ENCODE measurements at places on chromosomes 2 and 18.

DNA sequence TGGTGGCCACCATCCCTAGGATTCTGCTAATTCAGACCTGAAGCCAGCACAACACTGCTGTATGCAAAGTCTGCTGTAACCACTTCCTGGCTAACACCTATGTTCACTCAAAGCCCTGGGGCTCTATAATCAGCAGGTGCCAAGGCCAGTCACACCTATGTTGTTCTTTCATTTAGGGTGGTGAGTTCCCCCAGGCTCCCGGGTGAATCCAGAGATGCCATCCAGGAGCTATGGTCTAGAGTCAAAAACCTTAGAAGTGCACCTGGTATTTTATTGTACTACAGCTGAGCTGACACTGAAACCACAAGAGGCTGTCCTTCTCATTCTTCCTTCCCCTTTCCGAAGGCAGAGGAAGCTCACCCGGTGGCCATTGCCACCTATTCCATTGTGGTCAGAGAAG lies 46.2 kb upstream of the CCDC141 start:
- H3K27me3 ChIP-seq, result no peaks in the 10 kb centered on the region
- H3K36me3 ChIP-seq, result peaks cover 3% of the 10 kb centered on the region
- peak; percentile 57 for DNase-seq
- no peak overlapping the region for H3K4me3 ChIP-seq
- H3K4me1 ChIP-seq, result peaks cover 25% of the 10 kb centered on the region

GRCh38 chr2:136005462-136006196 lies 20.2 kb upstream of the DARS1 start:
- no peak overlapping the region for H3K27ac ChIP-seq
- no peaks in the 10 kb centered on the region for H3K27me3 ChIP-seq
- no peak for DNase-seq
- peaks cover 64% of the 10 kb centered on the region for H3K4me1 ChIP-seq
- no peak overlapping the region for H3K4me3 ChIP-seq
- H3K36me3 ChIP-seq, result peaks cover 23% of the 10 kb centered on the region

DNA sequence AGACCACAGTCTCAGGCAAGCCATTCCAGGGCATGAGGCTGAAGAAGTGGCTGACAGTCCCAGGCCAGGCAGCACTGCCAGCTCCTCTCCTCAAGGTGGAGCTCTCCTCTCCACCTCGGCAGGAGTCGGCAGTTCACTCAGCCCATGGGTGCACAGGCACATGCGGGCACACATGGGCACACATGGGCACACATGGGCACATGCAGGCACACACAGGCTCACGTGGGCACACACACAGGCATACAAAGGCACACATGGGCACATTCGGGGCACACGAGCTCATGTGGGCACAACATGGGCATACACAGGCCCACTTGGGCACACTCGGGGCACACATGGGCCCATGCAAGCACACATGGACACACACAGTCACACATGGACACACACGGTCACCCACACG lies 65.3 kb upstream of the TAF1B start:
- peaks cover 49% of the 10 kb centered on the region for H3K4me1 ChIP-seq
- H3K36me3 ChIP-seq, result no peaks in the 10 kb centered on the region
- H3K27me3 ChIP-seq, result peaks cover 4% of the 10 kb centered on the region
- DNase-seq, result no peak

DNA sequence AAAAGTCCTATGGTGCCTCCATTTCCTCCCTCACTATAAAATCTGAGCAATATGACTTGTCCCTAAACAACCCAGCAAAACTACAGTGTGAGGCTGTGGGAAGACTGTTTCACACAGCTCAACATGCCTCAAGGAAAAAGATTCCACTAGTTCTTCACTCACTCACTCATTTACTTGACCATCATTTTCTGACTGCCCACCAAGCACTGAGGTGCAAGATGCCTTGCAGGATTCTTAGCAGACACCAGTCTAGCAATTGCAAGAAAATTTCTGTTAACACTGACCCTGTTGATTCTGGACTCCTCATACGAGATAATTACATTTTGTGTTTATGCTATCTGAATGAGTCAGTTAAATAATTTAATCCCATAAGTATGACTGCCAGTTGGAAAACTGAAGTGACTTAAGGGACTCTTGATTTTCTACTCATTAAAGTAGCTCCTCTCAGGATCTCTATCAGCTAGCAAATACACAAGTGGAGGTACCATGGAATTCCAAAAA lies 51.9 kb upstream of the PCBP1 start:
- H3K36me3 ChIP-seq, result peaks cover 24% of the 10 kb centered on the region
- H3K27ac ChIP-seq, result peak overlapping the region; percentile 33
- peaks cover 54% of the 10 kb centered on the region for H3K4me1 ChIP-seq
- no peak overlapping the region for H3K4me3 ChIP-seq
- no peaks in the 10 kb centered on the region for H3K27me3 ChIP-seq
- no peak for DNase-seq

DNA sequence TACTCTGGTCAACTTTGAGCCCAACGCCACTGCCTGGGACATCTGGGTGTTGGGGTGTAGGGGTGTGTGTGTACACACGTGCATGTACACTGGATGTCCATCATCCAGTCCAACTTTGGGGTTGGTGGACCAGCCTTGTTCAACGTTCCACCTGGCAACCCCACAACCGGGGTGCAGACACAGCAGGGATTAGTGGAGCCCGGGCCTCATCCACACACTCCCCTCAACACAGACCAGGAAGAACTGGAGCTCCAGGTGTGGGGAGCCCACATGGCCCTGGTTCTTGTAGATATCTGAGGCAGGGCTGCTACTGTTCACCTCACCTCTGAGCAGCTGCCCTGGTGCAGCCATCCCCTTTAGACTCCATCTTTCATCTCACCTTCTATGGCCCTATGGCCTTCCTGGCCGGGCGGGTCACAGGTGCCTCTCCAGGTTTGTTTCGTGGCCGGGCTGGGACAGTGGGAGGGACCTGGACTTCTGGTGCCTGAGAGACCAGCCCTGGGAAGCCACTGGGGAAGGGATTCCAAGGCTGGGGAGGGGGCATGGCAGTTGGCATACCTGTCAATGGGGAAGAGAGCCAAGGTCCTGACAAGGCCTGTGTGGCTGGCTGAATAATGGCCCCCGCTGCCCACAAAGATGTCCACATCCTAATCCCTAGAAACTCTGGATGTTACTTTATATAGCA lies 7.5 kb downstream of the NEU2 start:
- no peak overlapping the region for H3K4me3 ChIP-seq
- peaks cover 2% of the 10 kb centered on the region for H3K27me3 ChIP-seq
- H3K36me3 ChIP-seq, result no peaks in the 10 kb centered on the region
- H3K27ac ChIP-seq, result no peak overlapping the region
- DNase-seq, result no peak

- H3K27me3 ChIP-seq, result no peaks in the 10 kb centered on the region
- no peak overlapping the region for H3K27ac ChIP-seq
- no peaks in the 10 kb centered on the region for H3K36me3 ChIP-seq
- DNase-seq, result no peak
- no peaks in the 10 kb centered on the region for H3K4me1 ChIP-seq
- H3K4me3 ChIP-seq, result no peak overlapping the region
Measured at GRCh38 chr2:235966932-235967757, 201.0 kb downstream of the GBX2 start.

- DNase-seq, result no peak
- no peak overlapping the region for H3K27ac ChIP-seq
- no peaks in the 10 kb centered on the region for H3K4me1 ChIP-seq
- H3K4me3 ChIP-seq, result no peak overlapping the region
- H3K36me3 ChIP-seq, result no peaks in the 10 kb centered on the region
Measured at GRCh38 chr2:198544461-198544860, 740.1 kb downstream of the PLCL1 start.

DNA sequence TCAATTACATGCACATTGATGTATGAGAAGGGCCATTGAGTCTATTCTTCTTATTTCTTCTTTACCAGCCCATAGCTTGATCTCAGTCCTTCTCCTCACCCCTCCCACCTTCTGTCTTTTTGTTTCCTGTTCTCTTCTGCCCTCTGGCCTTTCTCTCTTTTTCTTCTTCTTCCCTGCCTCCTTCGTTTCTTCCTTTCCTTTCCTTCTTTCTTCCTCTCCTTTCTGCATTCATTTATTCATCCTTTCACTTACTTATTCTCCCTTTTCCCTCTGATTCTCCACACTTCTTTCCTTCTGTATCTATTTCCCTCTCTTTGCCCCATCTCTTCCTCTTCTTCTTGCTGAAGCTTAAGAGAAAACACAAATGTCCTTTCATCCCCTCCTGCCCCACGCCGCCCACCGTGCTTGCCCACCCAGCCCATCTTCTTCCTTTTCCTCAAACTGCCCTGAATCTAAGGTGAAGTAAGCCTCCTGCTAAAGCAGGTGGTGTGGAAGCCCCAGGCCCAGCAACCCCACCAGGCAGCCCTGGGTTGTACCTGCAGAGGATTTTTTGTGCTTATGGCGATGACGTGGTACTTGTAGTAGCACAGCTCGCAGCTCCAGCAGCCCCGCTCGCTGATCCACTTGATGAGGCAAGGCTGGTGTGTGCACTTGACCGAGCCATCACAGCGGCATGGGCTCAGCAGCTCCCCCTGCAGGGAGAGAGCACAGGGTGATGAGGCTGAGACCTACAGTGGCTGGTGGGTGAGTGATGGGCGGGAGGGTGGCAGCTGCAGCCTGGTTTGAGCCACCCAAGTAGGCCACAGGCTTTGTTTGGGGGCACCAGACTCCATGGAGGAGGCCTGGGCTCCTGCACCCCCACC lies 89.0 kb downstream of the MARCHF4 start:
- H3K4me3 ChIP-seq, result no peak overlapping the region
- peak; percentile 22 for DNase-seq
- H3K27me3 ChIP-seq, result no peaks in the 10 kb centered on the region
- H3K4me1 ChIP-seq, result no peaks in the 10 kb centered on the region

- H3K4me3 ChIP-seq, result no peak overlapping the region
- peak overlapping the region; percentile 74 for H3K27ac ChIP-seq
- peaks cover 48% of the 10 kb centered on the region for H3K36me3 ChIP-seq
Measured at GRCh38 chr2:60796573-60797509, 40.8 kb downstream of the PAPOLG start.

GRCh38 chr2:224400886-224401632 lies 848 bp downstream of the FAM124B start:
- DNase-seq, result no peak
- H3K4me3 ChIP-seq, result no peak overlapping the region
- H3K27ac ChIP-seq, result peak overlapping the region; percentile 47
- H3K27me3 ChIP-seq, result peaks cover 8% of the 10 kb centered on the region
- H3K36me3 ChIP-seq, result no peaks in the 10 kb centered on the region

DNA sequence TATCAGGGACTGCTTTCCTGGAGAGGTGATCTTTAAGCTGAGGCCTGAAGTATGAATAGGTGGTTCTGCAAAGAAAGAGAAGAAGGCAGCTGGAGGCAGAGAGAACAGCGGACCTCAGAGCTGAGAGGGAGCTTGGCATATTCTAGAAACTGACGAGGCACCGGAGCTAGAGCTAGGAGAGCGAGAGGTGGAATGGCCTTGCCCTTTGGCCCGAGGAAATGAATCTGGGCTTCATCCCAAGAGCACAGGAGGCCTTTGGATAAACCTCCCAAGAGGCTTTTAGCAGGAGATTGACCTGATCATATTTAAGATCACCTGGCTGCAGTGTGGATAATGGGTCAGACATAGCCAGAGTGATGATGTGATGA lies 7.9 kb downstream of the DYSF start:
- peaks cover 6% of the 10 kb centered on the region for H3K4me1 ChIP-seq
- no peak overlapping the region for H3K27ac ChIP-seq
- peaks cover 5% of the 10 kb centered on the region for H3K27me3 ChIP-seq
- no peaks in the 10 kb centered on the region for H3K36me3 ChIP-seq
- no peak for DNase-seq

DNA sequence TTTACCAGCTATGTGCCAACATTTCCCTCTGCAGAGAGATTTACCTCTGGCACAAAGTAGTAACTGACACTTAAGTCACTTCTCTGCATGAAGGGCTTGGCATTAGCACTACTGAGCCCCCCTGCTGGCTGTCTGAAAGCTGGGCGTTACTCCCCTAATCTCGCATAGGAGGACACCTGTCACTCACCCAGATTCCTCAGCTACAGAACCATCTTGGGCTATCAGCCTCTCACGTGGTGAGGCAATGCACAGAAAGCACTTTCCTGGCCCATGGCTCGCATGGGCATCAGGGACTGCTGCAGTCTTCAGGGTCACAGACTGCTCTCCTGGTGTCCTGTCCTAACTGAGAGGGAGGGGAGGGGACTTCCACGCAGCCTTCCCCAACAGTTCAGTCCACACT lies 12.0 kb downstream of the SERPINE2 start:
- H3K27me3 ChIP-seq, result no peaks in the 10 kb centered on the region
- H3K36me3 ChIP-seq, result peaks cover 26% of the 10 kb centered on the region
- no peak for DNase-seq

GRCh38 chr2:73074110-73075069 lies 2.9 kb upstream of the SFXN5 start:
- peaks cover 16% of the 10 kb centered on the region for H3K4me1 ChIP-seq
- no peak overlapping the region for H3K4me3 ChIP-seq
- no peaks in the 10 kb centered on the region for H3K27me3 ChIP-seq
- no peak for DNase-seq
- no peaks in the 10 kb centered on the region for H3K36me3 ChIP-seq

Measured in activated CD8-positive, alpha-beta T cell treated with anti-CD3 and anti-CD28 coated beads, Interleukin-2, amount 10 ng/mL, durations not matched to agents 7 days and 5 days (primary cell).